ENCODE measurements at places on chromosomes 4 and X.

GRCh38 chr4:148103597-148104355 is 338.4 kb downstream of the NR3C2 start:
- H3K27me3 ChIP-seq, result no peaks in the 10 kb centered on the region
- H3K27ac ChIP-seq, result no peak overlapping the region
- H3K4me3 ChIP-seq, result no peak overlapping the region
- no peaks in the 10 kb centered on the region for H3K4me1 ChIP-seq
- H3K36me3 ChIP-seq, result no peaks in the 10 kb centered on the region

GRCh38 chr4:3530663-3531254 is 1.5 kb downstream of the LRPAP1 start:
- peak overlapping the region; percentile 83 for H3K27ac ChIP-seq
- no peaks in the 10 kb centered on the region for H3K27me3 ChIP-seq
- DNase-seq, result no peak
- H3K4me1 ChIP-seq, result peaks cover 46% of the 10 kb centered on the region

- DNase-seq, result no peak
- H3K4me3 ChIP-seq, result no peak overlapping the region
- H3K27me3 ChIP-seq, result no peaks in the 10 kb centered on the region
Observed at GRCh38 chr4:74475091-74475800, 30.3 kb downstream of the AREG start.

- no peak for DNase-seq
- no peaks in the 10 kb centered on the region for H3K4me1 ChIP-seq
- no peak overlapping the region for H3K4me3 ChIP-seq
Observed at GRCh38 chr4:168397611-168398169, 79.1 kb upstream of the DDX60 start.

GRCh38 chr4:141713185-141713584 is 76.8 kb downstream of the IL15 start:
- DNase-seq, result no peak
- H3K27ac ChIP-seq, result no peak overlapping the region
- H3K4me1 ChIP-seq, result no peaks in the 10 kb centered on the region
- no peaks in the 10 kb centered on the region for H3K27me3 ChIP-seq
- H3K4me3 ChIP-seq, result no peak overlapping the region

DNA sequence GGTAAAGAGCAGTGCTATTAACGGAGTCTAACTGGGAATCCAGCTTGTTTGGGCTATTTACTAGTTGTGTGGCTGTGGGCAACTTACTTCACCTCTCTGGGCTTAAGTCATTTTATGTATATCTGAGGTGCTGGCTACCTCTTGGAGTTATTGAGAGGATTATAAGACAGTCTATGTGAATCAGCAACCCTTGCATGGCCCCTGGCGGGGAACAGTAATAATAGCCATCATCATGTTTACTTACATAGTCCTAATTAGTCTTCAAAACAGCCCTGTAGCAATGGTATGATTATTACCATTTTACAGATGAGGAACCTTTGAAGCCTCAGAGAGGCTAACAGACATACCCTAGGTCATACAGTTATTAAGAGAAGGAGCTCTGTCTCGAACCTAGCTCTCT is 1.5 kb downstream of the HPRT1 start:
- no peaks in the 10 kb centered on the region for H3K36me3 ChIP-seq
- no peaks in the 10 kb centered on the region for H3K27me3 ChIP-seq
- DNase-seq, result no peak
- H3K4me3 ChIP-seq, result no peak overlapping the region
- no peak overlapping the region for H3K27ac ChIP-seq

DNA sequence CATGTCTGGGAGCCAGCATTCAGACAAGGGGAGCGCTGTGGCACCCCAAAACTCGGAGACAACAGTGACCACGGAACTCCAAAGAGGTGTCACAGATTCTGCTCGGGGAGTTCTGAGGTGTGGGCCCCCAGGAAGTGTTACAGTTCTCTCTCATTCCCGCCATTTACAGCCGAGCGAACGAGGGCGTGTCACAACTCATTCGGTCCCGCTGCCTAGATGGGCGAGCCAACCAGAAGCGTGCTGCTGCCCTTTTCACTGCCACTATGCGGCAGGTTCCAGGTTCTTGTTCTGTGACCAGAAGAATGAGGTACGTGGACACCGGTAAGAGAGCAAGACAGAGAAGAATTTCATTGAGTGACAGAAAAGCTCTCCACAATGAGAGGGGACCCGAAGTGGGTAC is 1370.6 kb upstream of the AGA start:
- no peaks in the 10 kb centered on the region for H3K4me1 ChIP-seq
- H3K36me3 ChIP-seq, result no peaks in the 10 kb centered on the region
- no peak overlapping the region for H3K4me3 ChIP-seq

DNA sequence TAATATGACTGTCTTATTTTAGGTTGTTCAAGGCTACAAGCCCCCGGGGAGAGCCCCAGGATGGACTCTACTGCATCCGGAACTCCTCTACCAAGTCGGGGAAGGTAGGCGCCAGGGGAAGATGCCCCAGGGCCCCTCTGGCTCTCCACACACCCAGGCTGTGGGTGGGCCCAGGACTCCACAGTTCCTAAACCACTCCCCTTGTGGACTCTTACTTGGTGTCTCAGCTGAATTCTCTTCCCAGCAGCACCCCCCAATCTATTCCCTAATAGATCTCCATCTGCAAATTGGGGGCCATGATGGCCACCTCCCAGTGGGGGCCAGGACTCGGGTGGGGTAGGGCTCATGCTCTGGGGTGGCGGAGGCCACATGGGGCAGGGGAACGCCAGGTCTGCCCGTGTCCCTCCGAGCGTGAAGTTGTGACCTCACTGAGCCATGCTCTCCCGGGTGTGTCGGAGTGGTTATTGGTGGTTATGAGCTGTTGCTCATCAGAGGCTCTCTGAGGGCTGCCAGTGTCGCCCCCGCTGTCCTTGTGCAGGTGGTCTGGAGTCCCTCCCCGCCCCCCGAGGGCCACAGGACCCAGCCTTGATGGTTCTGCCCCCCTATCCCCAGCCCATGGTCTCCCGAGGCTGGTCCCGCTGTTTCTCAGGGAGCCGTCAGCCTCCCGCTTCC is 11.2 kb upstream of the ADD1 start:
- no peak for DNase-seq
- peaks cover 91% of the 10 kb centered on the region for H3K36me3 ChIP-seq
- no peak overlapping the region for H3K4me3 ChIP-seq
- no peak overlapping the region for H3K27ac ChIP-seq

- peaks cover 28% of the 10 kb centered on the region for H3K4me1 ChIP-seq
- DNase-seq, result no peak
- no peak overlapping the region for H3K4me3 ChIP-seq
- no peaks in the 10 kb centered on the region for H3K27me3 ChIP-seq
- no peaks in the 10 kb centered on the region for H3K36me3 ChIP-seq
Observed at GRCh38 chrX:18964901-18965300, 19.0 kb downstream of the PHKA2 start.

- no peak for DNase-seq
- H3K4me3 ChIP-seq, result no peak overlapping the region
- no peaks in the 10 kb centered on the region for H3K4me1 ChIP-seq
- no peaks in the 10 kb centered on the region for H3K27me3 ChIP-seq
- no peaks in the 10 kb centered on the region for H3K36me3 ChIP-seq
Observed at GRCh38 chr4:77578145-77578544, 27.5 kb upstream of the CXCL13 start.

- H3K27ac ChIP-seq, result no peak overlapping the region
- no peak overlapping the region for H3K4me3 ChIP-seq
- H3K36me3 ChIP-seq, result no peaks in the 10 kb centered on the region
- H3K4me1 ChIP-seq, result no peaks in the 10 kb centered on the region
- no peak for DNase-seq
Observed at GRCh38 chr4:118120120-118120760, 86.0 kb downstream of the NDST3 start.

All from CD14-positive monocyte (primary cell).